ENCODE measurements at places on chromosomes 7 and 10.

- no peak for DNase-seq
These were observed 106.4 kb upstream of the ARMC3 start for GRCh38 chr10:22821501-22821900.

DNA sequence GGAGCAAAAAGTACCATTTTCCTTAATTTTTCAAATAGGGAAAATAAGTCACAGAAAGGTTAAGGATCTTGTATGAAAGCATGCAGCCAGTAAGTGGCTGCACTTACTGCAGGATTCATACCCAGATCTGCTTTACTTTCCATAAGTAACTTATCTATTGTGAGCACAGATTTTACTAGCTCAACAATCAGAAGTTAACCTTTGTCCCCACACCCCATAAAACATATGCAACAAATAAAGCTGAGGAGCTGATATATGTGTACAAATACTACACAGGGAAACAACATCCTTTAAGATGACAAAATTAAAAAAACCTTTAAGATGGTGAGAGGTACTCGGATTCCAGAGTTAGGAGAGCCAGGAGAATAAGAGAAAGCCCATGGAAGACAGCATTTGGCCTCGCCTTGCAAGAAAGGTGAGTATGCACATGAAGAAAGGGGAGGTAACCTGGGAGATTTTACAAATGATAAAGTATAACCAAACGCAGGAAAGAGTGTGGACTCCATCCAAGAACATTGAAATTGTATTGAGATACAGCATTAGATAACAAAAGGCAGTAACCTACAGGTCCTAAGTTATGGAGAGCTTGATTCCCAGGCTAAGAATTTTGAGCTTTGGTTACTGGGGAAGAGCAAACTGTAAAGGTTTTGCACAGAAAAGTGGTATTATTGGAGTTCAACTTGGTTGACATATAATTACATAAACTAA lies 87.1 kb downstream of the ITGB8 start:
- no peak for DNase-seq

GRCh38 chr10:126924180-126924914 lies 19.1 kb downstream of the DOCK1 start:
- no peak for DNase-seq

GRCh38 chr10:127694580-127695193 lies 42.3 kb upstream of the FOXI2 start:
- peak; percentile 10 for DNase-seq

GRCh38 chr10:75926763-75927162 lies 495.3 kb downstream of the LRMDA start:
- DNase-seq: no peak

DNA sequence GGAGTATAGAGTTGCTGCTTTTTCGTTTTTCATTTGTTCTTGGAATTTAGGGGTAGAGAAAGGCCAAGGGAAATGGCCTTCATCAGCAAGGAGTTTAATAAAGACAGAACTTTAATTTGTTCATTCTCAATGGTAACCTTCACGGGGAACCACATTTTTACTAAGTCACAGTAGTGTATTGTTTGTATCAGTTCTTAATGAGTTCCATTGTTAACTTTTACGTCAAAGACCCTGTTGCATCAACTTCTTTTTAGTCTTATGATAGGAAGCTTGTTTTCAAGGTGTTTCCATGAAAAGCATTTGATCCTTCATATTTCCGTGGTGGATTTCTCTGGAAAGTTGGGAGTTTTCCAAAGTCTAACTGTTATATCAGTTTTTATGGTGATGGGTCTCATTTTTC lies 169.9 kb downstream of the CREB5 start:
- DNase-seq: no peak

- no peak for DNase-seq
These were observed 133.8 kb downstream of the C10orf90 start for GRCh38 chr10:126536656-126537055.

- DNase-seq: no peak
These were observed 513.6 kb downstream of the ATRNL1 start for GRCh38 chr10:115606741-115607140.

DNA sequence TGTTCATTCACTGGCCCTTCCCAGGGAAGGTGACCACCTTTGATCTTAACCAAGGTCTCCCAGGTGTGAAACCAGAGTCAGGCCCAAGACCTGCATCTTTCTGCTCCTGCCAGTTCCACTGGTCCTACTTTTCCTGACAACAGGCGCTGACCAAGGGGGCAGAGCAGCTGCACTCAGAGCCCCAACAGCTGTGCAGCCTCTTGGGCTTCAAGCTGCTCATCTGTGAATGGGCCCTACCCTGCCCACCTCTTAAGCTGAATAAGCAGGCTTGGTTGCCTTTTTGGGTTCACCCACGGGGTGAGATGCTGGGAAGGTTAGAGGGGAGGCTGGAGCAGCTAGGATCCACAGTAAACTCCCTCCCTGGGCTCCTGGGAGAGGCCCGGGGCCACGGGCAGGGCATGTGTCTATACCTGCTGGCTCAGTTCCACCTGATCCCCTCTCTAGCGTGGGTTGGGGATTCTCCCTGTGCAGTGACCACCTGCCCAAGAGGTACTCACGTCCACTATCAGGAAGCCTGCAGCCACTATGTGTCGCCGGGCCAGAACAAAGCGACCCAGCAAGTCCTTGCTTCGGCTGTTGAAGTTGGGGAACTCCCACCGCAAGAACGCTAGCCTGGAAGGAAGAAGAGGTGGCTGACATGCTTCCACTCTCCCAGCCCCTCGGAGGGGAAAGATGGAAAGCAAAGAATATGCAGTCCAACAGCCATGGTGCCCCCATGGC lies 10.6 kb downstream of the TBRG4 start:
- DNase-seq: no peak

GRCh38 chr10:126595160-126595559 lies 75.3 kb downstream of the C10orf90 start:
- DNase-seq: no peak

DNA sequence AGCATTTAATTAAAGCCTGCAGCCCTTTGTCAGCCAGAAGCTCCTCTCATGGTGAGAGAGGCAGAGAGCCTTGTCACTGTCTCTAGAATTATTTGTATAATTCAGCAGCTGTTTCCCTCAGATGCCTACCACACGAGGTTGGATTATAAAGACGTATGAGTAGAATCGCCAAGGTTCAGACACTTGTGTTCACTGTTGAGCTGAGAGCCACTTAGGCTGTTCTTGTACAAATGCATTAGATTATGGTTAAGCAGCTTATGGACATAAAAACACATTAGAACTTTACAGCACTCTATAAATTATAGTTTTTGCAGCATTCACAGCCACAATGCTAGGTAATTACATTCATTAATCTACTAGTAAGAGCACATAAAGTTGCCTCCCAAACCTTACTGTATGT lies 282.6 kb downstream of the AUTS2 start:
- no peak for DNase-seq

- no peak for DNase-seq
These were observed 34.8 kb downstream of the ITGB8 start for GRCh38 chr7:20365486-20365885.

DNA sequence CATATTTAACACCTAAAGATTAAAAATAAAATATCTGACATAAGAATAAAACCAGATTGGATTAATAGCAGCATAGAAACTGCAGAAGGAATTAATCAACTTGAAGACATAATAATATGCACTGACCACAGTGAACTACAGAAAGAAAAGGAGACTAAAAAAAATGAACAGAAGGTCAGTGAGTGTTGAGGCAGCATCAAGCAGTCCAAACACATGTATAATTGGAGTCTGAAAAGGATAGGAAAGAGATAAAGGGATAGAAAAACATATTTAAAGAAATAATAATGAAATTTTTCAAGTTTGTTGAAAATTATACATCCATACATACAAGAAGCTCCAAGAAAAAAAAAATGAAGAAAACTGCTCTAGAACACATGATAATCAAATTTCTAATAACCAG lies 756.2 kb downstream of the GATA3 start:
- DNase-seq: no peak

DNA sequence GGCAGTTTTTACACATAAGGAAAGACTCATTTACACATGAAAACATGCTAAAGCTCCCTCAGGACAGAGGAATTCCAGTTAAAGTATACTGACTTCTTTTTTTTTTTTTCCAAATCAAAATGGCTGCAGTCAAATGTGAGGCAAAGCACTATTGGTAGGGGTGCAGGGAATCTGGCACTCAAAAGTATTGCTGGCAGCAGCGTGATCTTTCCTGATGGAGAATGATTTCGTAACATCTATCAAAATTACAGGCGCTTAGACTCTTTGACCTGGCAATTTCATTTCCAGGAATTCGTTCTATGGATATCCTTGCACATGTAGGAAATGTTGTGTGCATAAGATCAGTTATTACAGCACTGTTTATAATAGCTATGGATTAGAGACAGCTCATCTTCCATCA lies 65.7 kb downstream of the VSTM4 start:
- no peak for DNase-seq

DNA sequence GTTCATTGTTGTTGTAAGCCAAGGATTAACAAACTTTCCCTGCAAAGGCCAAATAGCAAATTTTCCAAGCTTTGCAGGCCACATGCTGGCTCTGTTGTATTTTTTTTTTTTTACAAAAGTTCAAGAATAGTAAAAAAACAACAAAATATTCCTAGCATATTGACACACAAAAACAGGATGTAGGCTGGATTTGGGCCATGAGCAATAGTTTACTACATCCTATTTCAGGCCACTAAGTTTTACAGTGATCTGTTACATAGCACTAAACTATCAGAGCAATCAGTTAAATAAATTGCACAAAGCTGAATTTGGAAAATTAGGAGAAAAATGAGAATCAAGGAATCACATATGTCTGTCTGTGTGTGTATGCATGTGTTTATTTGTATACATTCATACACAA lies 491.8 kb upstream of the GHITM start:
- no peak for DNase-seq

- DNase-seq: no peak
These were observed 157.4 kb upstream of the TCF7L2 start for GRCh38 chr10:112792487-112793201.

GRCh38 chr7:108598153-108598552 lies 28.5 kb downstream of the DNAJB9 start:
- no peak for DNase-seq

DNA sequence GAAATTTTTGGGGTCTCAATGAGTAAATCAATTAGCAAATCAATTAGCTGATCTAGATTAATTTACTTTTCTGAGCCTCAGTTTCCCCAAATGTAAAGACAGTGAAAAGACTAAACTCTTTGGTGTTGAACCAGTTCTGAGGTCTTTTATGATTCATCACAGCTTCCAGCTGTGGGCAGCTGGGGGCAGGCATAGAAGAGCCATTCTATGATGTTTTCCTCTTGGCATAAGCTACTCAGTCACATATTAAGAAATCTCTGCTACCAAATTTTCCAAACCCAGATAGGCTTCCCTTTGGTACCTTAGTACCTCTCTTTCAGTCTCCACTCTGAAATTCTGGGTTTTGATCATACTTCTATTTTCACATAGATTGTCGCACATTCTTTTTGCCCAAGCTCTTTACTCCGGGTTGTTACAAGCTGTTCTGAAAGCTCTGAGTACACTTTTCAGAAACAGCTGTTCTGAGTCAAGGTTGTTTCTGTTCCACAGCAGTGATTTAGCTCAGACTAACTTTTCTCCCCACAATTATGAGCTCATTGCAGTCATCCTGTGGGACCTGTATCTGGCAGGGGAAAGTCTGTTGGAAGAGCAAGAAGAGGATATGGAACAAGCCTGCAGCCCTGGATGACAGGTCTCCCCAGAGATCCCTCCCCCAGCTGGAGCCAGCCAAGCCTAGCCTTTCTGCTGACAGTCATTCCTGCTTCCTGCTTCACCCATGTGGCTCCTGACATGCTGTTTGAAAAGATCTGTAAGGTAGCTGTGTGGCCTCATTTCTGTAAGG lies 599.6 kb upstream of the GHITM start:
- no peak for DNase-seq

- no peak for DNase-seq
These were observed 9.1 kb downstream of the DDX56 start for GRCh38 chr7:44564606-44565005.

DNA sequence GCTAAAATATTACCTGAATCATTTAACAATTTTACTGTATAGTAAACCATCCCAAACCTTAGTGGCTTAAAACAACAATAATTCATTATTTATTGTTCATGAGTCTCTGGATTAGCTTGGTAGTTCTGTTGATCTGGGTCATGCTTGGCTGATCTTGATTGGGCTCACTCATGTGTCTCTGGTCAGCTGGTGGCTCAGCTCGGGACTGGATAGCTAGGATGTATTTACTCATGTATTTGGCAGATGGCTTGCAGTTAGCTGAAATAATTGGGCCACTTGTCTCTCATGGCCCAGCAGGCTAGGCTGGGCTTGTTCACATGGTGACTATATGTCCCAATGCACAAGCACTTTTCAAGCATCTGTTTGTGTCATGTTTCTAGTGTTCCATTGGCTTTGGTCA lies 262.8 kb downstream of the BBS9 start:
- no peak for DNase-seq

GRCh38 chr7:28890137-28890536 lies 68.0 kb downstream of the TRIL start:
- no peak for DNase-seq

- no peak for DNase-seq
These were observed 10.4 kb upstream of the GPR26 start for GRCh38 chr10:123655751-123656150.

DNA sequence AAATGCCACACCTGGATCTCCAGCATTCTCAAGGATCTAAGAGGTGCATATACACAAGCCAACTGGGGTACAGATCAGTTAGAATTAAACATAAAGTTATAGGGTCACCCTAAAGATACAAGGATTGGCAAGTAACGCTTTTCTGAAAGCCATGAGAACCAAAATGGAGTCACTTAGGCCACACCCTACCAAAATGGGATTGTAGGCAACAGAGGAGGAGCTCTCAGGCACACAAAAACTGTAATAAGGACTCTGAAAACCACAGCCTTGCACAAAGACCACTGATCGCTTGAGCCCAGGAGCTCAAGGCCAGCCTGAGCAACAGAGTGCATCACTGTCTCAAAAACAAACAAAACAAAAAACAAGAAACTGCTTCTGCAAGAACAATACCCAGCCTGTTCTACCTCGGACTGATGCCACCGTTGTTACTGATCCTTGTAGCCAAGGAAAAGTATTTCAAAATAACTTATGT lies 35.5 kb downstream of the SVOPL start:
- no peak for DNase-seq

DNA sequence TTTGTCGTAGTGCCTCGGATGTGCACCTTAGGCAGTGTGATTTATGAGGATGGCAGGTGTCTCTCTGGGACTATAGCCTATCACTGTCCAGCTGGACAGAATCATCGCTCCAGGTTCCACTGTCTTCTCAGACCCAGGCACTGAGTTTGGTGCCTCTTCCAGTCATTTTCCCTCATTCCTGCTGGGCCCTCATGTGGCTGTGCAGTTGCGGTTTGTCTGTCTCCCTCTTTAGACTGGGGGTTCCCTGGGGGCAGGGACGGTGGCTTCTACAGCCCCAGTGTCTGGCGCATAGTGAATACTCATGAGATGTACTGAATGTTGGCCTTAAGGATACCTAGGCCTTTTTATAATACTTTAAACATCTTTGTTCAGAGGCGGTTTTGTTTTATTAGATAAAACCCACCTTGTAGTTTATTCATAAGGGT lies 28.9 kb downstream of the CCM2 start:
- no peak for DNase-seq

Data from CD8-positive, alpha-beta T cell (primary cell).